ENCODE measurements at places on chromosomes 2 and 18.

DNA sequence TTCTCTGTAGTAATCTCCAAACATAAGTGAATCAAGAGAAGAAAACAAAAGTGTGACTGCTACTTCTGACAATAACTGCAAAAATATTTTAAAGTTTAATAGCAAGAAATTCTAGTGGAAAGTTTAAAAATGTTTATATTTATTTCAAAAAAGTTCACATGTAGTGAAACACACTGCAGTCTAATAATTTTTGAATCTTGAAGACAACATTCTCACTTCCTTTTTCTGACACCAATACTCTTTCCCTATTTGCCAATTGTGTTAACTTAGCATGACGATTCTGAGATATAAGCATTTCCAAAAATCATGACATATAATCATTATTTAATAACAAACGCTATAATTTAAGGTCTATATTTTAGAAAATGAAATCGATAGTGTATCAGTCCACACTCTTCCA, 429.1 kb upstream of the PKDCC start:
- DNase-seq = no peak

GRCh38 chr2:119683074-119683712, 4.2 kb downstream of the TMEM177 start:
- DNase-seq = no peak

DNA sequence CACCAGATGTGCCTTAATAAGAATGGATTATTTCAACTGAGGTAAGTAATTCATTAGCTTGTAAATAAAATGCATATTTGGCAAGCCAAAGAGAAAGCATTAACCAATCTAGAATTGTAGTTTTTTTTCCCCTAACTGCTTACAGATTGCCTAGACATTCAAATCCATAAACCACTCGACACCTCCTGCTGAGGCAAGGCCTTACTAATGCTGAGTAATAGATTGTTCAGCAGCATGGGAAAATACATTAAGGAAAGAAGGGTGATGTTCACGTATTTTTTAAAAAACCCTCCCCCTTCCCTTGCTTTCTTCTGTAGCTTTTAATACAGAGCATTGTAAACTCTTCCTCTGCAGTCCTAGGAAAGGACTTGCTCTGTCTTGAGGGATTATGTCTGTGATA, 17.0 kb upstream of the LINC00305 start:
- no peak for DNase-seq

GRCh38 chr2:4937550-4937949, 754.6 kb upstream of the SOX11 start:
- DNase-seq = no peak

- DNase-seq = no peak
Measured at GRCh38 chr2:201353116-201353515, 4.0 kb downstream of the FLACC1 start.

DNA sequence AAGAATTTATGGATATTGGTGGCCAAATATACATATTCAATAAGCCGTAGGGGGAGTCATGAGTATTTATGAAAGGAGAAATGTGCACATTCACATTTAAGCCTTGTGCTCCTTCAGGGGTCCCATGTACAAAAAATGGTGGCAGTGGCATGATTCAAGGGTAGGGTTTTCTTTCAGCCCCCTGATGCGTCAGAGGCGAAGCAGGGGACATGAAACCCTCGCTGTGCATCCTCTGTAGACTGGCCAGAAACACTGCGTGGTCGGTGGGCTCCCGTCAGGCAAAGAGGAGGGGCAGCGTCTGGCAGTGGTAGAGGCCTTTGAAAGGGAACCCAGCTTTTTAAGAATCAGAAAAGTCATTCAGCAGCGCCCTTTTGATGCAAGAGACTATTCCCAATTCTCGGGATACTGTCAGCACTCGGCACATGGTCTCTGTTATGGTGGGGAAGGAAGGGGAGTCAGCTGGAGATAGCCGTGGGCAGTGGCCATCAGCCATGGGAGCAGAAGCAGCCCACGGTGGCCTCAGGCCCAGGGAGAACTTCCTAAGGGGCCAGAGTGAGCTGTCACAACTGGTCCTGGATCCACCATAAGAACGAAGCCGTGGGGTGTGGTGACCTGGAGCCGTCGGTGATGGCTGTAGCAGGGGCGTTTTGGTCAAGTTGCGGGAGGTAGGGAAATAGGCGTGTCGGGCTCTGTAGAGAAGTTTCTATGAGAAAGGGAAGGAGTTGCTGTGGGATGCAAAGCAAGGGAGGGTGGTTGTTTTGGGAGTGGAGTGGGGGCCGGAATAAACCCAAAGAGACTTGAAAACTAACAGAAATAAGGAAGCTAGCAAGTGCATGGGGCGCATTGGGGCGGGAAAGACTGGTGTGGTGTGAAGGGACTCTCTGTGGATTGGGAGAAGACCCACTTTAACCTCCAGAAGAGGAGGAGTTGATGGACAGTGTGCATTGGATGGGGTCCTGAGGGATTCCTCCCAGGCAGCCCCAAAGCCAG, 95.6 kb downstream of the SH3BP4 start:
- DNase-seq = no peak

DNA sequence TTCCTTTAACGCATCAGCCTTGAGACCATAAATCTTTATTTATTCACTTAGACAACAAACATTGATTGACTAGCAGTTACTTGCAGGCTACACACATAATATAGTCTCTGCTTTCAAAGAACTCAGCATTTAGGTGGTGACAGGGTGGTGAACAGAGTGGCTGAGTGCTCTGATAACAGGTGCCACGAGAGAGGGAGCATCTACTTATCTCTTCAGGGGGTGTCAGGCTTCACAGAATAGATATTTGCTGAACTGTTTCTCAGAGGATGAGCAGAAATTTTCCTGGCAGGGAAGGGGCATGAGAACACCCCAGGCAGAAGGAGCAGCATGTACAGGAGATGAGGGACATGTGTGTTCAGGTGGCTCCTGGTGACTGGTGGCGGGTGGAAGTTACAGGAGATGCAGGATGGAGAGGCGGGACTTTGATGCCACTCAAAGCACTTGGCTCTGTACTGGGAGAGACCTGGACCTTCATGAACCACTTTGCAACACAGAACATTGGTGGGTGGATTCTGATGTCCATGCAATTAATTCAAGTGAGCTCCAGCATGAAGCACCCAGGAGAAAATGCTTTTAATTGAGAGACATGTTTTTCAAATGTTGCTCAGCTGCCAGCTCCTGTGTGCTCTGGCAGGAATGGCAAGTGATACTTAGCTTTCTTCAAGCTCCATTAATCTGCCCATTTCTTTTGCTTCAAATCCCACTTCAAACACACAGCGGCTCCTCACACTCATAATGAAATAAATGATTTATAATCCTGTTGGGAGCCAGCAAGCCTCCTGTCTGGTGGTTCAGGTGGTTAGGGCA, 248.9 kb downstream of the MYCN start:
- DNase-seq = no peak

- no peak for DNase-seq
Measured at GRCh38 chr2:187349326-187349944, 98.6 kb downstream of the CALCRL start.

DNA sequence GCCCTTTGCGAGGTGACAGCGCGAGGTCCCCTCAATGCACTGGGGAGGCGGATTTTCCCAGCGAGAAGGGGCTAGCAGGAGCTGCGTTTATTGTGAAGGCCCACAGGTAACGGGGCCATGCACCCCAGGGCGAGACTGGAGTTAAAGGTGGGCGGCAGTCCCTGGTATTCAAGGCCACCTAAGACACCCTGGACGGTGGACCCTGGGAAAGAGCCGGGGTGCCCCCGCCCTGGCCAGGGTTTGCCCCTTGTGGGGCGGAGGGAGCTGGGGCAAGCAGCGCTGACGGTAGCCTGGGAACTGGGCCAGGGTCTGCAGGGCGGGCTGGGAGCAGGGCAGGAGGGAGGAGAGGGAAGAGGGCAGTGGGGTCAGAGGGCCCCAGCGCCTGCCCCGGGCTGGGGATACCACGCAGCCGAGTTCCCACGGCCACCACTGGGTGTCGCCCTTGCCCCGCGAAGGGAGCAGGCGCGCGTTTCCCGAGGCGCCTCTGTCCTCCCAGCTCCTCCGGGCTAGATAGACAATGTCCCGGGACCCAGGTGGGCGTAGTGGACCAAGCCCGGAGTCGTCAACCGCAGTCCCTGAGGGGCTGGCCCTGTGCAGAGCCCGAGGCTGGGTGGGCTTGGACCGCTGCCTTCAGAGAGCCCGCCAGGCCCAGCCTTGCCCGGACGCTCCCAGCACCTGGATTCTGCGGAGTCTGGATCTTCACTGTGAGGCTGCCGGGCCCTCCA, 80.2 kb downstream of the SMAD4 start:
- peak; percentile 65 for DNase-seq

DNA sequence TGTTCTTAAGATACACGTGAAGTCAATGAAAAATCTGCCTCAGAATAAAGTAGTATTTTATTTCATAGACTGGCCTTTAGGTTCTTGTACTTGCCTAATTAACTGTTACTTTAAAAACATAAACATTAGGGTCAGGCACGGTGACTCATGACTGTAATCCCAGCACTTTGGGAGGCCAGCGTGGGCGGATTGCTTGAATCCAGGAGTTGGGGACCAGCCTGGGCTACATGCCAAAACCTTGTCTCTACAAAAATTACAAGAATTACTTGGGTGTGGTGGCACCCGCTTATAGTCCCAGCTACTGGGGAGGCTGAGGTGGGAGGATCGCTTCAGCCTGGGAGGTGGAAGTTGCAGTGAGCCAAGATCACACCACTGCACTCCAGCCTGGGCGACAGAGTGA, 16.0 kb upstream of the SNORC start:
- no peak for DNase-seq

GRCh38 chr2:112840068-112840445, 3.5 kb upstream of the IL1B start:
- no peak for DNase-seq

GRCh38 chr18:42578792-42579191, 536.7 kb downstream of the RIT2 start:
- DNase-seq = no peak

- no peak for DNase-seq
Measured at GRCh38 chr2:10252661-10253060, 50.0 kb upstream of the HPCAL1 start.

DNA sequence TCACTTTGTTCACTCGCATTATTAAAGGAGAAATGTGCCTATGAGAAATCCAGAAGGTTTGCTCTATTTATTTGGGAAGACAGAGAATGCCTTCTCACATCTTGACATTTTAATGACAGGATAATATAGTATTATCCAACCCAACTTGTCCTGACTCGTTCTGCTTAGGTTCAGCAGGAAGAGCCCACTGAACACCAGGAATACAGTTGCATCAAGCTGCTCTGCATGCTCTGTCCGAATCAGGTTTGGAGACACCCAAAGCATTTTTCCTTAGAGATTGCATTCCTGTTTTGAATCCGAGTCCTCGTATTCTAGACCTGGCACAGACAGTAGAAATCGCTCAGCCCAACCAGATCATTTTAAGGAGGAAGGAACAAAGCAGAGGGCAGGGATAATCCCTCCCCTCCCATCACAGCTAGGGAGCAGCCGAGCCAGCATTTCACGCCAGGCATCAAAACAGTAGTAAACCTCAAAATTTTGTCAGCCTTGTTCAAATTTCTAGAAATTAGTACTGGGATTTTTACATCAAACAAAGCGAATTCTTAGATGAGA, 837.4 kb upstream of the ID2 start:
- no peak for DNase-seq

- no peak for DNase-seq
Measured at GRCh38 chr18:677951-678381, 20.5 kb downstream of the TYMS start.

DNA sequence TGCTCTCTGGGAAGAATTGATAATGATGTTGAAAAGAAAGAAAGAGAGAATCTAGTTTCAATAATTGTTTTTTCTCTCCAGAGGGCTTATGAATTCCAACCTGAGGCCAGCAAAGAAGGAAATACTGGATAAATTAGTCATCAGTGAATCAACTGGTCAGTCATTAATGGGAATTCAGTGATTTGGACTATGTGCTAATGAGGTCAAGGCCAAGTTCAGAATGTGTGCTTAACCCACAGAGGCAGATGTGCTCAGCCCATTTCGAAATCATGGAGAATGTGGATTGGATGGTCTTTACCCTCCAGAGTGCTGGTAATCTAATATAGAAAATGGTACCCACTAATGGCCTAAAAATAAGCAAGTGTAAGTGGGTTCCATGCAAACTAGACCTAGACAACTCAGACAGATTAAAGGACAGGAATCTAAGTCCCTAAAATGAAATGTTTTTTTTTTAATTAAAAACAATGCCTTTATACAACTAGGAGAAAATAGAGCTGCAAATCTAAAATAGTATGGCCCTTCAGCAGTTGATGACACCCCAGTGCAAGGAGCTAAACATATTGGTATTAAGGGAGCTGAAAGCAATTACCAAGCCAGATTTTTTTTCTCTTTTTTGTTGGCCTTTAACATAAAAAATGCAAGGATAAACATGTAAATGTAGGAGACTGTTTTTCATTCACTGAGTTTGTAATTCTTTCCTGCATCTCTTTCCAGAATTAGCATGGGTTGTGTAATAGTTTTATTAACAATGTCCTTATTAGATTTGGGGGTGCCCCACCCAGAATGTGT, 296.9 kb downstream of the SATB2 start:
- no peak for DNase-seq

DNA sequence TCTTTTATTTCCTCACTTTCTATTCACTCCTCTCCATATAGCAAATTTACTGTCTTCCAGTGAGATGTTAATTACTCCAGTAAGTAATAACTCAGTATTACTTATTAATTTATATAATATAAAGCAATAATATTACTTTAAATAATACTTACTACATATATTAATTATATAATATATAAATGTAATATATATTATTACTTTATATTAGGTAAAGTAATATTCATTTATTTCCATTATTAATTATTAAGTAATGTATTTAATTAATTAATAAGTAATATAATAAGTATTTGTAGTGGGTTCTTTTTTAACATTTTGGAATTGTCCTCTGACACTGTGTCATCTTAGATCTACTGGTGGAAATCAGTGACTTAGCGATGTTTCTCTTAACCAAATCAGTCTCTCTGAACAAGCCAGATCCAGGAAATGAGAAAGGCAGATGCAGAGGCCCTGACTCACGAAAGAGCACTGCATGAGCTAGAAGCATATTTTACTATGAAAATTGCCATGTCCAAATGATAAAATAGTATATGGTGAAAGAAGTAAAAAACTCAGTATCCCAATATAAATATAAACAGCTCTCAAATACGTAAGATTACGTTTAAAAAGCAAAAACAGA, 115.9 kb downstream of the DSEL start:
- no peak for DNase-seq

DNA sequence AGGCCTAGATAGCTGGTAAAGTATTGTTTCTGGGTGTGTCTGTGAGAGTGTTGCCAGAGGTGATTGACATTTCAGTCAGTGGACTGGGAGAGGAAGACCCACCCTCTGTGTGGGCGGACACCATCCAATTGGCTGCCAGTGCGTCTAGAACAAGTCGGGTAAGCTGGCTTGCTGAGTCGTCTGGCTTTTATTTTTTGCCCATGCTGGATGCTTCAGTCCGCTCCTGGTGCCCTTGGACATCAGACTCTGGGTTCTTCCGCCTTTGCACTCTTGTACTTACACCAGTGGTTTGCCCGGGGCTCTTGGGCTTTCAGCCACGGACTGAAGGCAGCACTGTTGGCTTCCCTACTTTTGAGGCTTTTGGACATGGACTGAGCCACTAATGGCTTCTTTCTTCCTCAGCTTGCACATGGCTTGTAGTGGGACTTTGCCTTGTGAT, 24.3 kb downstream of the DIS3L2 start:
- no peak for DNase-seq

- DNase-seq = no peak
Measured at GRCh38 chr2:216934623-216935022, 74.8 kb upstream of the TNP1 start.

Data from CD4-positive, alpha-beta T cell treated with Interleukin-15 for 4 hours (primary cell).